Endothelial cell (in vitro differentiated cells): ENCODE measurements at places on chromosomes 7 and 10. TPM values are rescaled to one million over a fixed set of nuclear protein-coding genes. Genes with fewer than 3 reads are reported as not detected.

- peaks cover 1% of the 10 kb centered on the region for H3K27me3 ChIP-seq
- no peaks in the 10 kb centered on the region for H3K36me3 ChIP-seq
- DNase-seq, result no peak
These were observed 421.1 kb upstream of the SEMA3C start for GRCh38 chr7:81339946-81340345.

DNA sequence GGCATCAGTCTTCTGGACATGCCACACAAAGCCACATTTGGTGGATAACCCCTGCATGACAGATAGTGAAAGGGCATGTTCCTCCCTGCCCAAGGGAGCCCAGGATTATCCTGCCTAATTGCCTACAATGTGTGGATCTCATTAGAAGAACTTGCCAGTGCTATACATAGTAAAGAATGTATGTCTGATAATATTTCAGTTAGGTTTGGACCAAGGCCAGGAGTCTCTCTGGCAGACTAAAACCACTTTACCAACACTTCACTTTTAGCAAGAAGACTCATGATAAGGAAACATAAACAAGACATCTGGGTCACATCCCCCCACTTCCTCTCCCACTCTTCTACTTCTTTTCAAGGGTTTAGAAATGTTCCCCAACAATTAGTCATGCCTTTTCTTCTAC is 196.7 kb downstream of the MTERF1 start:
- DNase-seq, result no peak
- peaks cover 17% of the 10 kb centered on the region for H3K36me3 ChIP-seq
- H3K4me1 ChIP-seq, result no peaks in the 10 kb centered on the region
- H3K4me3 ChIP-seq, result no peak overlapping the region

DNA sequence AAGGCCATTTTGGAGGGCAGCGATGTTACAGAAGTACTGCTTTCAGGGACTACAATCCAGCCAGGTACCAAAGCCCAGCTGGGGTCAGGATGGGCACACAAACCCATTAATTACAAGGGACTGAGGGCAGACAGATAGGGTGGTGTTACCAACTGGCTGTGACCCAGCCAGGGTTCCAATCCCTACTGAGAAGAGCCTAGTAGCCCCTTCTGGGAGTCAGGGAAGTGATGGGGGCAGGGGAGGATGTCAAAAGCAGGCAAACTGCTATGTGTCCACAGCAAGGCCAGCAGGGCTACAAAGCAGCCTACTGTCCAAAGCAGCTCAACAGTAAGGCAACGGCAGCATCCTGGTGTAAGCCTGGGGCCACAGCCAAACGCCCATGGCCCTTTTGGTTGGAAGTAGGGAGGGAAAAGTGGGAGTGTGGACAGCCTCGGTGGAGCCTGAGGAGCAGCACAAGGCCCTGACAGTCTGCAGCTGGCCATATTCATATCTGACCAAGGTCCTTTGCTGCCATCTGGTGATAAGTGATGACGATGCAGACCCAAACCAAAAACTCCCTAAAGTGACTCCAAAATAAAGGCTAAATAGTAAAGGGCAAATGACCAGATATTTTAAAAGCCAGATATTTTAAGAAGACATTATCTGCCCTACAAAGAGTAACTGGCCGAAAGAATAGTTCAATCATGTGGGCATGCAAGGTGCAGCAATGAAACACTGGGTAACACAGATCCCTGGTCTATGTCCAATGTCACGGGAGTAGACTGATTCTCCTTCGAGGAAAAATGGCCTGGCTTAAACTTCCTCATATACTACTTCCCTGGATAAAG is 56.9 kb downstream of the XPNPEP1 start:
- H3K27ac ChIP-seq, result no peak overlapping the region
- peaks cover 7% of the 10 kb centered on the region for H3K27me3 ChIP-seq
- no peak overlapping the region for H3K4me3 ChIP-seq
- peaks cover 69% of the 10 kb centered on the region for H3K36me3 ChIP-seq
- peaks cover 44% of the 10 kb centered on the region for H3K4me1 ChIP-seq

DNA sequence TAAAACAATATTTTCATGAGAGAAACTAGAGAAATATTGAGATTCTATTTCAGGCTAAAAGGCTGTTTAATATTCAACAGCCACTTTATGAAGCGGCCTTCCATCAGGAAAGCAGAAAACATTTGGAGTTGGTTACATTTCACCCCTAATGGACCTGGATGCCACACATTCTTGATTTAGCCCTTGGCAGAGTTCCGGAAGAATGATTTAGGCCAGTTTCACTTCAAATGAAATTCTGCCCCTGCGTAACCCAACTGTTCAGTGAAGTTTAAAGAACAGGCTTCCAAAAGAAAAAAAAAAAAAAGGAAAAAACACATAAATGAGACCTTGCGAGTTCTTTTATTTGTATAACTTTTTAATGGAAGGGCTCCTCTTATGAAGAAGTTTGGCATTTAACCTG is 239.2 kb upstream of the AKR1E2 start:
- no peak overlapping the region for H3K4me3 ChIP-seq
- H3K27ac ChIP-seq, result no peak overlapping the region
- no peaks in the 10 kb centered on the region for H3K36me3 ChIP-seq
- DNase-seq, result no peak

- no peak overlapping the region for H3K4me3 ChIP-seq
- H3K4me1 ChIP-seq, result peaks cover 10% of the 10 kb centered on the region
- H3K27ac ChIP-seq, result no peak overlapping the region
- H3K36me3 ChIP-seq, result no peaks in the 10 kb centered on the region
- peaks cover 10% of the 10 kb centered on the region for H3K27me3 ChIP-seq
- no peak for DNase-seq
These were observed 39.3 kb upstream of the DUSP5 start for GRCh38 chr10:110458266-110458920.

DNA sequence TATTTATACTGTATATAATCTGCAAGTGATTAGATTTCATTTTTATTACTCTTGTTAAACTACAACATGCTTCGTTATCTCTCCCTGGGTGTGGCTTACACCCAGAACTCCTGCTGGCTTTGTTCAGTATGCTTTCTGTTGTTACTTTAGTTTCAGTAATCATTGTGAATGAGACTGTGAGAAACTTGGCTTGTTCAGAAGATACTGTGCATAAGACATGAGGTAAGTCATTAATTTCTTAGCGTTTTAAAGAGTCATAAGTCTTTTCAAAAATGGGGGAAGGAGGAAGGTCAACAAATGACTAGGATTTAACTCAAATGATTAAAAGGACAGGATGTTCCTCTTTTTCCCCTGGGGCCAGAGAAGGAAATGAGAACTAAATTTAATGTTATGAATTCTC is 11.6 kb upstream of the ADD3 start:
- no peak overlapping the region for H3K4me3 ChIP-seq
- DNase-seq, result no peak
- H3K36me3 ChIP-seq, result no peaks in the 10 kb centered on the region
- H3K27ac ChIP-seq, result no peak overlapping the region

Gene ERVW-1
- not detected for total RNA-seq

GRCh38 chr7:80588591-80588990 is 49.9 kb upstream of the CD36 start:
- DNase-seq, result no peak
- peaks cover 8% of the 10 kb centered on the region for H3K4me1 ChIP-seq
- no peaks in the 10 kb centered on the region for H3K36me3 ChIP-seq
- H3K4me3 ChIP-seq, result no peak overlapping the region
- peaks cover 1% of the 10 kb centered on the region for H3K27me3 ChIP-seq

Gene OR2A14
- not detected for total RNA-seq

DNA sequence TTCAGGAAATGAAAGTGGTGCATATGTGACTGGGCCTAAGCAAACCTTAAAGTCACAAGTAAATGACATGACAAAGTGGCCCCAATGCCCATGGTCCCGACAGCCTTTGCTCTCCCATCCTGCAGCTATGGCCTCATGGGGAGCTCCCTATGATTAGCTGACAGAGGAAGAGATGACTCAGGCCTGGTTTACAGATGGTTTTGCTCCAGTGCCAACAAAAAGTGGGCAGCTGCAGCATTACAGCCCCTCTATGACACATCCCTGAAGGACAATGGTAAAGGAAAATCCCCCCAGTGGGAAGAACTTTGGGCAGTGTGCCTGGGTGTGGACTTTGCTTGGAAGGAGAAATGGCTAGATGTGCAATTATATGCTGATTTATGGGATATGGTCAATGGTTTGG is 105.1 kb upstream of the ADCY1 start:
- peaks cover 2% of the 10 kb centered on the region for H3K27me3 ChIP-seq
- DNase-seq, result no peak
- H3K36me3 ChIP-seq, result no peaks in the 10 kb centered on the region
- H3K4me1 ChIP-seq, result no peaks in the 10 kb centered on the region

Gene RBP3
- not detected for total RNA-seq

DNA sequence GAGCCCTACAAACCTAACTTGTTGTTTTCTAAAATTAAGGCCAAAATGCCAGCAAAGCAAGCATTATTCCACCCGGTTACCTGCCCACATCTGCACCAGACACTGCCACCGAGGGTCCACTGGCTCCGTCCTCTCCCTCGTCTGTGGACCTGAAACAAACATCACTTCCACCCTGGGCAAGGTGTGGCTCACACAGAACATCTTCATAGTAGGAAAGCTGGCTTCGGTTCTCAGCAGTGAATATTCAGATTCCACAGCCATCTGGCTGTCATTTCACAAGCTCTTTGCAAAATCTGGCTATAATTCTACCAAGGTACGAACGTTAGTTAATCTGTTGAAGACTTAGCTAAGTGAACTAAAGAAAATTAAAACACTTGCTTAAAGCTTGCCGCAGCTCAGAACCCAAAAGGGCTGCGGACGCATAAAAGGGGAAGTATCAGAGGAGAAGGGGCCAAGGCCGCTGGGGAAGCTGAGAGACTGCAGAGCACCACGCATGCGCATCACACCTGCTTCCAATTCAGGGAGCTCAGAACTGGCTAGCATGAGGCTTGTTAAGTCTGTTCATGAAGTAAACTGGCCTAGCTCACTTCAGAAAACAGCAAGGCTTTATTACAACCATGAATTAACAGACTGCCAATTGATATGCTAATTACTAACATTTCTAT is 46.1 kb downstream of the PTPRN2 start:
- H3K4me1 ChIP-seq, result no peaks in the 10 kb centered on the region
- H3K27ac ChIP-seq, result no peak overlapping the region

DNA sequence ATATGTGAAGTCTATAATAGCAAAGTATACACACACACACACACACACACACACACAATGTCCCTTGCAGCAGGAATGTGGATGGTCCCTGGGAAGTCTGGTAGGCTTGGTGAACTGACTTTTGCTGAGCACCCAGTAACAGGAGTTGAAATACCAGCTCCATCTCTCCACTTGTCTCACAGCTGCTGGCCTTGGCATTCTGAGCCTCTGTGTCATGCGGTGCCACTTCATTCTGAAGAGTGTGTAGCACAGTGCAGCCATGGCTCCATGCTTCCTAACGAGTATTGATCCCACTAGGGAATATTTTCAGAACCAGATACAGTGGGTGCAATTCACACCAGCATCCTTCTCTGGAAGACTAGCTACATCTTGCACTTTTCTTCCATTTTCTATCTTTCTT is 192.4 kb downstream of the ADARB2 start:
- peaks cover 3% of the 10 kb centered on the region for H3K27me3 ChIP-seq
- peaks cover 7% of the 10 kb centered on the region for H3K36me3 ChIP-seq
- H3K27ac ChIP-seq, result no peak overlapping the region
- no peak for DNase-seq
- peaks cover under 1% of the 10 kb centered on the region for H3K4me1 ChIP-seq

DNA sequence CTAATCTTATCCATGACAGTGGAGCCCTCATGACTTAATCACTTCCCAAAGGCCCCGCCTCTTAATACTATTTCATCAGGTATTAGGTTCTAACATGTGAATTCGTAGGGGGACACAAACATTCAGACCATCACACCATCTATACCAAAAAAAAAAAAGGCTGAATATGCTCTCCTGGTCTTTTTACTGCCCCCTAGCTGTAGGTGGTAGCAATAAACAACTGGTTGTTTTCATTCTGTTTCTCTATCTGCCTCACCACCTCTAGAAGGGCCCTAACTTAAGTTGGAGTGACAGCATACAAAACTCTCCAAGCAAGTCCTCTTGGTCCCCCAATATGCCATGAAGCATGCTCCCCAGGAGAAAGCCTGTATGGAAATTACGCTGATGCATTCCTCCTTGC is 94.1 kb downstream of the GRM8 start:
- H3K27me3 ChIP-seq, result no peaks in the 10 kb centered on the region
- no peak overlapping the region for H3K27ac ChIP-seq
- peaks cover 4% of the 10 kb centered on the region for H3K4me1 ChIP-seq
- H3K36me3 ChIP-seq, result no peaks in the 10 kb centered on the region
- no peak for DNase-seq

DNA sequence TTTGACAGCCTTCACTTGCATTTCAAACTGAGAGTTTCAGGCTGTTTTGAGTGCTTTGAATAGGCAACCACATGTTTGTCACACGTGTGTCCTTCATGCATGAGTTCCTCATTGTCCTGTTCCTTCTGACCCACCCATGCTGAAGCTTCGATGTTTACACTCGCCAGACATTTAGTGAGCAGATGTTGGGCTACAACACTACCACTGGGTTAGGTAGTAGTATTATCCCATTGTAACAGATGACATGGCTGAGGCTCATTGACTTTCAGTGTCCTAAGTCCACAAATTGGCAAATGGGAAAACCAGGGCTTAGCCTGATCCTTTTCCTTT is 456.1 kb downstream of the PHTF2 start:
- no peaks in the 10 kb centered on the region for H3K4me1 ChIP-seq
- H3K4me3 ChIP-seq, result no peak overlapping the region
- no peak overlapping the region for H3K27ac ChIP-seq
- H3K36me3 ChIP-seq, result no peaks in the 10 kb centered on the region
- DNase-seq, result no peak
- no peaks in the 10 kb centered on the region for H3K27me3 ChIP-seq

DNA sequence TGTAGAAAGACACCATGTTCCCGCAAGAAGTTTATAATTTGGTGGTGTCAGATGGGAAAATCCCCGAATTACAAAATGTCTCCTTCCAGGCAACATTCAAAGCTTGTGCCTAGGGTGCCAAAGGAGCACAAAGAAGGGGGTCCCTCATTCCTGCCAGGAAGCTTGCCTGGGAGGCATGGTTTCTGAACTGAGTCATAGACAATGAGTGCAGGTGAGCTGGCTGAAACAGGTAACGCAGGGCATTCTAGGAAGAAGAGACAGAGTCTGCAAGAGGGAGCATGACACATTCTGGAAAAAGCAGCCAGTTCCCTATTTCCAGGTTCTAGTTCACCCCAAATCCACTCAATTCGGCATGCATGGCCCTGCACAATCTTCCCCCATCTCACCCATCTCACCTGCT is 11.9 kb upstream of the CALU start:
- H3K4me1 ChIP-seq, result peaks cover 14% of the 10 kb centered on the region
- peaks cover 18% of the 10 kb centered on the region for H3K36me3 ChIP-seq
- no peak overlapping the region for H3K4me3 ChIP-seq
- H3K27ac ChIP-seq, result no peak overlapping the region
- no peak for DNase-seq
